PC-9 (cell line): ENCODE measurements at places on chromosomes 7 and 10. TPM values are rescaled to one million over a fixed set of nuclear protein-coding genes. Genes with fewer than 3 reads are reported as not detected.

DNA sequence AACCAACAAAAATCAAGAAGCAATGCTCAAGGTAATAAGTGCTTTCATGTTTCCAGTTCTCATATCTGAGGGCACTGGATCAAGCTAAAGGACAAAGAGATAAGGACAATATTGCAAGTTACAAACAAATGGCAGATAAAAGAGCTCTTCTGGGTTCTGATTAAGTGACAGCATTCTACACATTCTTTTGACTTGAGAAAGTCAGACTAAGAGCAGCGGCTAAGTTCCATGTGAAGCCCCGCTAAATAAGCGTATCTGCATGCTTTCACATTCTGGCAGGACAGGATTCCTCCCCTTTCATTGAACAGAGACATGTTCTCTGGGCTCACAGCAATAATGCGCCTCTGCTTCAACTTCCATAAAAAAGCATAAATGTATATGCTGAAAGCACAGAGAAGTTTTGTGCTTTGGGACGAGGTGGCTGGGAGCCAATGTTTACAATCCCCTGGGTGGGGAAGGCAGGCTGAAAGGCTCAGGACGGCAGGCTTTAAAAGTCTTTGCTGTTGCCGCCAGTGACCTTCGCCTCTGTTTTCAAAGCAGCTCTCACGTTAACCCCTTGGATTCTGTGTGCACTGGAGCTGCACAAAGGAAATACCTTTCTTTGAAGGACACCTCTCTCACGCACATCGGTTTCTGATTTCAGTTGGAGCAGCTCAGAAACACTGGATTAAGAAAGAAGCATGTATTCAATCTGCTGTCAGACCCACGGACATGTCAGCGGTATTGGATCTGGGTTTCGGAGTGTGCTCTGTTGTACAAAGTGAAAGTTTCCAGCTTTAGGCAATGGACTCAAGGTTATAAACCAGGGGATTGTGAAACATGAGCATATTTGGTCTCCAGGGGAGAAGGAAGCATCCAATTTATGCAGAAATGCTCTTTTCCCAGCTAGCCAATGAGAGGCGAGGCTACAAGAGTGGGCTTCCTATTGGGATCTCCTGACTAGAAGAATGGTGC, 105.4 kb upstream of the FAM133B start:
- DNase-seq = peak; percentile 78

DNA sequence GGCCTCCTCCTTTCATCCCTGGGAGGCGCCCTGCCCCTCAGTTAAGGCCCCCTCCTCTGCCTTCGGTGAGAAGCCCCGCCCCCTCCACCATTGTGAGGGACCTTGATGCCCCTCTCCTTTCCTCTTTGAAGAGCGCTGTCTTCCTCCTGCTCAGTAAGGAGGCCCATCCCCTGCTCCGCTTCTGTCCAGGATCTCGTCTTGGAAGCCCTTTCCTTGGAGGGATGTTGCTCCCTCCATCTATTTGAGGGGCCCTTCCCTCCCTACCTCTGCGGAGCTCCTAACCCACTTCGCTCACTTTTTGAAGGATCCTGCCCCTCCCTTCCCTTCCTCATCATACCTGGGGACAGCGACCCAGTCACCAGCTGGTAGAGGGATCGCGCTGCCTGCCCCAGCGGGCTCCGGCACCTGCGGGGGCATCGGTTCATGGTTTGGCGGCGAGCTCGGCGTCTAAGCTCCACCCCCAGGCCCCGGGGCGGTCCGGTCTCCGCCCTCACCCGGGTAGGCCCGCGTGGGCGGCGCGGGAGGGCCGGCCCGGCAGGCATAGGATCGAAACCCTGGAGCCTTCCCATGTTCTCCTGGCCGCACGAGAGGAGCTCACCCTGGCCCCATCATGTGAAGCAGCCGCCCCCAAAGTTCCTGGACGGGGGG, 4.1 kb downstream of the KCNIP2 start:
- peak; percentile 44 for DNase-seq

DNA sequence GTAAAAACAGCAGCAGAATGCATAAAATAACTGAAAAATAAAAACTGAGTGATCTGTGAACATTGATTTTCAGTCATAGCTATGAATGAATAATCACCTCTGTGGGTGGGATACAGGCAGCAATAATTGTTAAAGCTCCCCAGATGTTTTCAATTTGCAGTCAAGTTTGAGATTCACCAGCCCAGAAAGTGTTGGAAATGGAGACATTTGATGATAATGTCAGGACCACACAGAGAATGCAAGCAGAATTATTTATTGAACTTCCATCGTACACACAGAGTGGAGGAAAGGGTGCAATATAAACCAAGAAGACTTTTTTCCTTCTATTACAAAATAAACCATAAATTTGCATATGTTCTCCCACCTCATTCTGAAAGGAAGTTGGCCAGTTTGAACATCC, 601.7 kb downstream of the ANKRD7 start:
- no peak for DNase-seq

DNA sequence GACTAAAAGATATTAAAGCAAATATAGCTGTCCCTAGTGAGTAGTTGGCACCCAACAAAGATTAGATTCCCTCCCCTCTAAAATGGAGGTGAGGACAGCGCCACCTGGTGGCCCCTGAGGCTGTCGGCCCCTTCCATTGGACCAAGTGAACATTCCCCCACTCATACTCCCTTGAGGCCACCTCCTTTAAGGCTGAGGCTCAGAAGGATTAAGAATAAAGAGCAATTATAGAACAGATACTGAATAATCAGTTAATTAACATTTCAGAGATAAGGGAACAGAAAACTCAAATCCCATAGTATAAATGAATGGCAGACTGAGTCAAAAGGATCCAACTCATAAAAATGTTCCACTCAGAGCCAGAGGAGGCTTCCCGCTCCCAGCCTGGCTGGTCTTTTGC, 130.4 kb upstream of the GHITM start:
- peak; percentile 6 for DNase-seq

DNA sequence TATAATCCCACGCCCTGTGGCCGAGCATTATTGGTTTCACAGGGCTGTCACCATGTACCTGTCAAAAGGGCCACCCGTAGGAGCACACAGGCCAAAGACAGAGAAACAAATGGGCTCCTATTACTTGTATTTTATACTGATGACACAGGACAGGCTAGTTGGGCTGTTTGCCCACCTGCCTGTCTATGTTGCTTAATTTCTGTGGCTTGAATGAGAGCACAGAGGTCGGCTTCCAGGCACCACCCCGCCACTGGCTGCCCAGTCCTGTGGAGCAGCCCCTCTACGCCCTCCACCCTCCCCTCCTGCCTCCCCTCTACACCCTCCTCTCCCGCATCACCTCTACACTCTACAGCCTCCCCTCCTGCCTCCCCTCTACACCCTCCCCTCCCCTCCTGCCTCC, 652.9 kb downstream of the SDK1 start:
- DNase-seq = no peak

DNA sequence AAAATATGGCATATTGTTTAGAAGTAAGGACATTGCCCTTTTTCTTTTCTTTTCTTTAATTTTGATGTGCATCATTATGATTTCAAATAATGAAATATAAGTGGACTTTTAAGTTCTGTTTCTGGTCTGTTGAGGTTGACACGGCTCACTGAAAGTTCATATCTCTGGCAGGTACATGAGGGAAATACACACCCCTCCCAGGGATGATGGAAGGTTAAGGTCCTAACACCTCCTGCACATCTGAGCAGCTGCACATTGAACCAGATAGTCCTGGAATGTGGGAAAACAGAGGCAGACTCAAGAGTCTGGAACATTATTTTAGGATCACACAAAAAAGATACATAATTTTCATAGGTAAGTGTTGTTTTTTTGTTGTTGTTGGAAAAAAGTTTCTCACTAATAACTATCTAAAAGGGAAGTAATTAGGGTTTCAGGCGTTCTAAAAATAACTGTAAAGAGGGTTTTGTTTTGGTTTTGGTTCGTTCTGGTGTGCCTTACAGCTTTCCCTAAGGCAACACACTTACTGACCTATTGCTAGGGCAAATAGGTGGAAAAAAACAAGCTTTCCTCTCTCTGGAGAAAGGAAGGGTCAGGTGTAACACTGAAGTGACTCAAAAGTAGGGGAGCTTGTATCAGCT, 201.2 kb upstream of the PRKCQ start:
- DNase-seq = no peak

- DNase-seq = no peak
These were observed 179.7 kb upstream of the BET1 start for GRCh38 chr7:94183891-94184290.

- no peak for DNase-seq
These were observed 248.5 kb downstream of the BUB3 start for GRCh38 chr10:123402656-123403055.

DNA sequence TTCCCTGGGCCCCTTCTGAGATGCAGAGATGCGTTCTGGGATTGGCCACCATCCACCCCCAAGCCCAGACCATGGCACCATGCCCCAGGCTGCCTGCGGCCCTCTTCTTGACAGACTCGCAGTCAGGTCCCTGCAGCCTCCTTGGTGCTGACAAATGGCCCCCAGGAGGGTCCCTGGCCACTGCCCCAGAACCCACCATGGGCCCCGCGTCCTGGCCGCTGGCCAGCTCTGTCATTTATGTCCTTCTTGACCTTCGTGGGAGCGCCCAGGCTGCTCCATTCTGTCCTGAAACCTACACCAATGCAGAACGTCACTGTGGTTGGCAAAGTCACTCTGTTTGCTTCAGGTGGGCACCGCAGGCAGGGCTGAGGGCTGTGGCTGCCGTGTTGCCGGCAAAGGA, 39.5 kb upstream of the SLC29A4 start:
- no peak for DNase-seq

DNA sequence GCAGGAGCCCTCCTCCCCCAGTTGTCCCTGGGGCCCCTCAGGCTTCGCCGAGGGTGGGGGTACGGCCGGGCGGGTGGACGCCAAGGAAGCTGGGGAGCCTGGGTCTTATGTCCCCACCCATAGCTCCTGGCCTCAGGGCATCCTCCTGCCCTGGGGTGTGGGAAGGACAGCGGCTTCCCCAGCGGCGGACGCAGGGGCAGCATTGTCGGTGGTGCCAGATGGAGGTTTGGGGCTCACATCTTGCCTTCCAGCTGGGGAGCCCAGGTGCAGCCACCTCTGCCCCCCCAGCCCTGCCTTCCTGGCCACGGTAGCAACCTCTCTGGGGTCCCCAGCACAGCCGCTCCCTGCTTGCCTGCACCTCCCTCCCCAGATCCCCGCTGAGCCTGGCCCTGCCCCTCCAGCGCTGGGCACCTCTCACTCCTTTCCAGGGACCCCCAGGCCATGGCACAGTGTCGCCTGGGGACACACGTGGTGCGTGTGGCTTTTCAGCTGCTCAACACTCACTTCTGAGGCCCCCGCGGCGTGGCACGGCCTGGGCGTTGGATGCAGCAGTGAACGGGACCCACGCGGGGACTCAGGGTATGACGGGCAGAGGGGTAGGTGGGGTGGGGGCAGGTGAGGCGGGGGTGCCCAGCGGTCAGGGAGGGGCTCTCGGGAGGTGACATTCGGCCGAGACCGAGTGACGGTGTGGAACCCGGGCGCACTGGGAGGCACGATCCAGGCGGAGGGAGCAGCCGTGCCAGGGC, 53.1 kb downstream of the UNCX start:
- DNase-seq = no peak

DNA sequence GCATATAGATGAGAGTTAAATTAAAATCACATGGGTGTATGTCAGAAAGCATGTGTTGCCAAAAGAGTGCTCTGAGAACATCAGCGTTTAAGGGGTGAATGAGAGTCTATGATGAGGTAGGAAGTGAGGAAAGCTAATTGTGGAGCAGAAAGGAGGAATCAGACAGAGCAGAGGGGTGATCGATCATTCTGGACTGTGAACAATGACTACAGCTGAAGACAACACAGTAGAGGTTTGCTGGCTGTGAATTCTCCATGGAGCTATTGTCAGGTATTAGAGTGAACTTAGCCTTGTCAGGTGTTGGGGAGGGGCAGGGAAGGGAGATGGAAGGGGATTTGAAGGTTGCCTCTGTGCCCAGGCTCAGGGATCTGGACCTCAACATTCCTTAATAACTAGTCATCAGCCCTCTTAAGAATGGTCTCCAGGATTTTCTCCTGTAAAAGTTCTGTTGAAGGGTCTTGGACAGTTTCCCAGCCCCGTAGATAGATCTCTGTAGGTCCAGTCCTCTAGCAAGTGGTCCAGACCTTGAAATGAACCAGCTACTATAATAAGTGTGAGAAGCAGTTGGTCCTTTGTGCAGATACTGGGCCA, 57.1 kb downstream of the KIF5B start:
- no peak for DNase-seq

GRCh38 chr7:78020874-78021249, 222.3 kb downstream of the PHTF2 start:
- DNase-seq = no peak

DNA sequence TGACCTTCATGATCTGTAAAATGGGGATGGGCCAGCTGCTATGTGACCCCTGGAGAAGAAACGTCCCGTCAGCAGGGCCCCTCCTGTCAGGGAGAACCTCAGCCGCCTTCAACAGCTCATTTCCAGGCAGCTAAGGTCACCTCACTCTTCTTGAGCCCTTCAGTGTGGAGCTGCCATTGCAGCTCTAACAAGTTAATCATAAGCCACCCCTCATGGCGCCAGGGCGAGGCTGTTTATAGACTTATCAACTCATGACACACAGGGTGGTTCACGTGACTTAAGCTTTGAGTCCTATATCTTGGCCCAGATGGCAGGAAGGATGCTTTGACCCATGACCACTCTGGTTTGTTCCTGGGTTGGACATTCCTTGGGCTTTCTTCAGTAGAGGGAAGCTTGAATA, 315.1 kb downstream of the TNS3 start:
- DNase-seq = no peak

- no peak for DNase-seq
These were observed 196.3 kb downstream of the CDCA7L start for GRCh38 chr7:21749378-21749777.

GRCh38 chr10:82691211-82691610, 816.2 kb downstream of the NRG3 start:
- no peak for DNase-seq

GRCh38 chr7:94697035-94697974, 41.4 kb upstream of the SGCE start:
- peak; percentile 64 for DNase-seq

The SAMD9L gene
- 3.6 and 4.1 TPM in 2 replicates for total RNA-seq

The PNLIPRP2 gene
- total RNA-seq = not detected in 2 replicates

The GDF10 gene
- total RNA-seq = not detected in 2 replicates

The AGAP9 gene
- 14.1 and 15.1 TPM in 2 replicates for total RNA-seq

The GBF1 gene
- 18.6 and 28.3 TPM in 2 replicates for total RNA-seq
